NCI-H526 (cell line): ENCODE measurements at places on chromosomes 3 and 15.

DNA sequence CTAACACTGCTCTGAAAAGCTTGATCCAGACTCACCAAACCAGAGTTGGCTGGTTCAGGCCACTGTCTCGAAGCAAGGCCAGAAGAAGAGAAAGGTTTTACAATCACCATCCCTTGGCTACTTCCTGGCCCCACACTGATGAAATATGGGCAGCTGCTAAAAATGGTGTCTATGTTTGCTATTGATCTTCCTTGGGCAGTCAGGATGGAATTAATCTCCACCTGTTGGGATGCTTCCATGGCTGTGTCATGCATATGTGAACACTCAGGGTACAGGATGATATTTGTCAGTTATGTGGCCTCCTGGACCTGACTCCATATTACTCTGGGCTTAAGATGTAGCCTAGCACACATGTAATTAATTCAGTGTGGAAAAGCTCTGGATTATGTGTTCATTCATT, 61.9 kb downstream of the FRMD4B start:
- DNase-seq = no peak

DNA sequence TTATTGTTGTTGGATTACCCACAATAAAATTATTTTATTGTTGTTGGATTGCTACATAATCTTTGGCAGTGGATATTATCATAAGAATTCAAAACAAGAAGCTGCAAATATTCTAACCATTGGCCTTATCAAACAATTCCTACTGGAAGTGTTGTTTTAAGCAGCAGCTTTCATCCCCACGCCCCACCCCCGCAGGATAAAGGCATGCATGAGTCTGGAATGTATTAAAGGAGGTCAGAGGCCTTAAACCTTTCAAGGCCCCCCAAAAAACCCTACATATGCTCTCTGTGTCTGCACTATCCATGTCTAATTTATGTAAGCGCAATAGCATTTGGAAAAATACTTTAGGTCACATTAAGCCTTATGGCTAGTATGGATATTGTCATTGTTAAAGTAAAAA, 23.1 kb downstream of the P3H2 start:
- no peak for DNase-seq

- no peak for DNase-seq
Measured at GRCh38 chr15:39403640-39404117, 177.2 kb upstream of the THBS1 start.

- no peak for DNase-seq
Measured at GRCh38 chr3:181017690-181018089, 28.2 kb upstream of the DNAJC19 start.

DNA sequence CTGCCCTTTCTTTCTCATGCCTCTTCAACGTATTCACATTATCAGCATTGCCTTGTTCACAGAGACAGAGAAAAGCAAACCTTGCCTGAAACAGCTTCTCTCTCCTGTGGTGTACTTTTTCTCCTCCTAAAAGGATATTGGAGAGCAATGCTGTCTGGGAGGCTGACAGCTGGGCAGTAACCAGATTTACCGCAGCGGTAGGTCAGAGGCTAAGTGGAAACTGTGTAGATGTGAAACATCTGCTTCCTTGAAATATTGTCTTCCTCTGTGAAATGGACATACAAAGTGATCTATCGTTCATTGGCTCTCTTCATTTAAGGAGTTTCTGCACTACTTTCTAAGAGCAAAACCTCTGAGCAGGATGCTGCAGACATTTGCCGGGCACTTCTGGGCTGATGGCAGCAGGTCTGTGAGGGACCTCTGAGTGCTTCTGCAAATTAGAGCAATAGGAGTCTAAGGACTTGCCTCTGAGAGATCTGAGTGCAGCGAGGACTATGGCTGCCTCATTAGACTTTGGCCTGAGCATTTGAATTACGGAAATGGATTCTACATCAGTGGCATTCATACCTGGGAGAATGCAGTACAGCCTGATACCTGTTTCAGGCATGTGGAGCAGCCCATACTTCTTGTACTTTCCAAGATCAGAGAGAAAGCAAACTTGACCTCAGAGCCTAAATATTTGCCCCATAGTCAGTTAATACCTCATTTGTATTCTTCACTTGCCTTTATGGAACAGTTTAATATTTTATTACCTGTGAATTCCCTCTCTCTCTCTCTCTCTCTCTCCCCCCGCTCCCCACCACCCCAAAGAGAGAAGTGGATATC, 260.5 kb upstream of the TPRG1 start:
- DNase-seq = no peak

DNA sequence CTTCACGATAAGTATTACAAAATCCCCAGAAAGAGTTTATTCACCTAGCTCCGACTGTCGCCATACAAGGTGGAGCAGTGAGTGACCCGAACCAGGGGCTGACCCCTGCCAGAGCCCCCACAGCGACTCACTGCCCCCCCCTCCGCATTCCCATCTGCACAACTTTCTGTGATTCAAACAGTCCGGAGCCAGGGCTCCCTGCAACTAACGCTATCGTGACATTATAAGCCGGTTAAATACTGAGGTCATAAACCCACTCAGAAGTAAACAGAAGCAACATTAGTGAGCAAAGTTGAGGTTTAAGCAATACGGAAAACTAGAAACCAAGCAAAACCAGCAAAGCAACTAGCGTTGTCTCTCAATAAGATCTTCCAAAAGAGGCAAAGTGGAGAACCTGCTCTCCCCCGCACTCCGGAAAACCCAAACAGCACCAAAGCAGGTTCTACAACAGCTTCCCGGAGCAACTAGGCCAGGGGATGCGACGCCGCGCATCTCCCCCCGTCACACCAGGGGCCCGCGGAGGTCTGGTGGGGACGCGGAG, 642 bp downstream of the SCAP start:
- no peak for DNase-seq

DNA sequence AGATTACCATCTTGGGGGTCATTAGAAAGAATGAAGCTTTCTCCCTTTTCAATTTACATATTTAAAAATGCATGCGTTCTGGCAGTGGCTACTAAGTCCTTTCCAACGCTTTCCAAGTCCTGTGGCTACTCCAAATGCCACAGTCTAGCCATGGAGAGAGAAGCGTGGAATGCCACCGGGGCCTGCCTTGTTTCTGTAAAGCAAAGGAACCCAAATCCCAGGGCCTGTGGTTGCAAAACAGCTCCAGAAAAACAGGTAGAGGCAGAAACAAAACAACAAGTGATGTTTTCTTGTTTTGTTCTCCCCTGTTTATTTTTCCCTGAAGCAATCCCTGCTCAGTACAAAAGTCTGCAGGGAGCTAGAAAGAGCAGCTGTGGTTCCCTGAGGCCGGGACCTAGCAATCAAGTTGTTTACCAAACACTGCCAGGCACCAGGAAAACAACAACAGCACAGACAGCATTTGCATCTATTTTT, 85.5 kb downstream of the FOXP1 start:
- DNase-seq = no peak

DNA sequence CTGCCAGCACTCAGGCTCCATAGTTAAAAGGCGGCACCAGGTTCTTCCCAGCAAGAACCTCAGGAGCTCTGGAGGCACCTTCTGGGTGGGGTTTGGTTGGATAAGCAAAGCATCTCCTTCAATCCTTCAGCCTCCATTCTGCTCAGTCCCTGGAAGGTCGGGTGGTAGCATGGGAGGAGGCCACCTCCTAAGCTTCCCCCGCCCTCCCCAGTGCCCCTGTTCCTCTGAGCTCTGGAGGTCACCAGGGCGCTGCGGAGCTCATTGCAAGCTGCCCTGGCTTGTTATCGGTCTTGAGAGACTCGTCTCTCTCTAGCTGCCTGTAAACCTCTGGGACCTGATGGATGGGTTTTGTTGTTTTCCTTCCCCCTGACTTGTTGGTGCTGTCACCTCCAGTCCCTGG, 124.8 kb downstream of the RPLP1 start:
- DNase-seq = no peak

DNA sequence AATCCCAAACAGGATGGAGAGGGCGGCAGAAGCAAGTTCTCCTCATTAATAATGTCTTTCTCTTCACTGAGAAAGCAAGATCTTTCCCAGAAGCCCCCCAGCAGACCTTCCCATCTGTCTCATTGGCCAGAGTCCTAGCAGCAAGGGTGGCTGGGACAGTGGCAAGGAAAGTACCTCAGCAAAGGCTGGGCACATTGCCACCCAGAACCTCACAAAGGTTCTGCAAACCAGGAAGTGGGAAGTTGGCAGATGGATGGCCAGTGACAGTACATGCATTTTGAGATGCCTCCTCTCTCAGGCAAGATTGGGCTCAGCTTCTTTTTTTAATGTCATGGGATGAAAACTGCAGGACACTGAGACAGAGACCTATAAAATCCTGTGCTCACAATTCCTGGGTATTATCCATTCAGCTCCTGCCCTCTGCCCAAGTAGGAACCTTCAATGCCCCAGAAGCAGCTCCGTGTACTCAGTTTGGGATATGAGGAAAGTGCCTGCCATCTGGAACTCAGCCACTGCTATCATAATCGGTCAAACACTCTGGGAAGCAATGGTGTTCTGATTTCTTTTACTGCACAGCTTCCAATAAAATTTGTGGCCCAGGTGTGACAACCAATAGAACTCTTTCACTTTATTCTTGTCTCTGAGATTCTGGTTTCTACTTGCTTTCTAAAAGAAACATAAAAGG, 25.5 kb downstream of the DPH3 start:
- DNase-seq = no peak

DNA sequence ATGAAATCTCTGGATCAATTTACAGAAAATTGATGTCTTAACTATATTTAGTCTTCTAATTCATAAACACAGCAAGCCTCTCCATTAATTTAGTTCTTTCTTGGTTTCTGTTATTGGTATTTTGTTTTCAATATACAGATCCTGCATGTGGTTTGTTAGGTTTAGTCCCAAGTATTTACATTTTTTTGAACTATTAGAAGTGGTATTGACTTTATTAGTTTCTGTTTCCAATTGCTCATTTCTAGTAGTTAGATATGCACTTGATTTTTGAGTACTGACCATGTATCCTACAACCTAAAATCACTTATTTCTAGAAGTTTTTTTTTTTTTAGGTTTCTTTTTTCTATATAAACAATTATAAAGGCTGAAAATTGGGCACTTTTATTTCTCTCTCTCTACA, 335.9 kb downstream of the CHST2 start:
- no peak for DNase-seq

DNA sequence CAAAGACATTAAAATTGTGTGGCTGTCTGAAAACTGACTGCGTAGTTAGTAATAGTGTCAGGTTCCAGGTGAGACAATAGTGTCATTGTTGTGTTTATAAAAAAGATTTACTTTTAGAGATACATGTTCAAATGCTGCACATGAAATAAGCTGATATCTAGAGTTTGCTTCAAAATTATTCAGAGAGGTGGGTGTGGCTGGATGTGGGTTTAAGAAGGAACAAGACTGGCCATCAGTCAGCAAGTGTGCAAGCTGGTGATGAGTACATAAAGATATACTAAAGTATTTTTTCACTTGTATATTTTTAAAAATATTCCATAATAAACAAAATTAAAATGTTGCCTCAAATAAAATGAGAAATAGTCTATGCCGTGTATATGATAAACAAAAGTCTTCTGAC, 190.6 kb downstream of the ARRDC4 start:
- DNase-seq = peak; percentile 33

- no peak for DNase-seq
Measured at GRCh38 chr15:89192136-89192535, 29.2 kb downstream of the RLBP1 start.

DNA sequence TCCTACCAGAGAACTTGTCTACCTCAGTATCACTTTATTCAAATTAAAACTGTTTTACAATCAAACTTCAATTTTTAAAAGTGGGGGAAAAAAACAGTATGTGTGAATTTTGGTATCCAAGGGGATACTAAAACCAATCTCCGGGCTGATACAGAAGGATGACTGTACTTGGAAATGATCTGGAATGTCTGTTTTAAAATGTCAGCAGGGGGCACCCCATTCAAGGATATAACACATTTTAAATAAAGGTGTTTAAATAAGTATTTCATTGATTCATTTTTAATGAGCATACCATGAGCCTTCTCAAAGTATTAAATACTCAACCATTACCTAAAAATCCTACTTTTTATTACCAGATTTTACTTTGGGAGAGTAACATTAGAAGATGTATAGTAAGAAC, 67.9 kb downstream of the ULK4 start:
- DNase-seq = peak; percentile 56

DNA sequence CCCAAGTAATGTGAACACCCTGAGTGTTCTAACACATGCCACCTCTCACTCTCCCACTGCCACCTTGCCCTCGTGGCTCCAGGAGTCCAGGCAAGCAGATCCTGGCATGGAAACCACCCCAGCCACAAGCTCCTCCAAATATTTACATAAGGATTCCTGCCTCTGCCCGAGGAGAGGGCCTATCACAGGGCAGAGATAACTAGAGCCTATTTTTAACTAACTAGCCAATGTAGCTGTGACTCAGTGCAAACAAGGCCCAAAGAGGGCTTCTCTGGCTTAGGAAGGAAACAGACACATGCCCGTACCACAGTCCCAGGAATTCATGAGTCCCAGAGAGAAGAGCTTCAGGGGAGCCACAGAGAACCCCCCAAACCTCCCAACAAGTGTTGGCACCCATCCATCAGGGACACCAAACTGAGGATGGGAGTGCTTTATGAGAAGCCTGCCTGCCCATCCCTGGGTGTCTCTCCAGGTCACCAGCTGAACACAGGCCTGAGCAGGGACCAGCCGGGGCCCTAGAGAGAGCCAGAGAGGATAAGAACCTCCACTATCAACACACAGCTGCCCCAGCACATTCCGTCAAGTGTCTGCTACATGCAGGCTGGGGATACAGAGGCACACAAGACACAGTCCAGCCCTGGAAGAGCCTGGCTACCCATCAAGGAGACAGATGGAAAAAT, 9.2 kb downstream of the FYCO1 start:
- no peak for DNase-seq

- DNase-seq = peak; percentile 73
Measured at GRCh38 chr15:93036951-93037819, 51.8 kb downstream of the RGMA start.

- DNase-seq = no peak
Measured at GRCh38 chr15:69104050-69104750, 56.2 kb upstream of the GLCE start.

DNA sequence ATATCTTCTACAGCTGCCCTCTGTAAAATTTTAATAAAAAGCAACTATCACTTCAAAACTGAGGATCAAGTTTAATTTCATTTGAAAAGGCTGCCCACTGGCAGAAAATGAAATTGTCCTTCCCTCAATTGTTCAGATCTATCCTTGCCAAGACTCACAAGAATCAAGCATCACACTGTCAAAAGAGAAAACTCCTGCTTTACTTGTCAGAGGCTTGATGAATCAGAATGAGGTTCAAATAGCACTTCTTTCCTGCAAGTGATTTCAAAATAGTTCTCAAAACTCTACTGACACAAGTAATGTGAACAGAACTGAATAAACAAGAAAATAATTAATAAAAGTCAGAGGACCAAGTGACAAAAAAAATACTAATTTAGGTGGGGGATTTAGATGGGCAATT, 70.6 kb downstream of the GOLIM4 start:
- no peak for DNase-seq

DNA sequence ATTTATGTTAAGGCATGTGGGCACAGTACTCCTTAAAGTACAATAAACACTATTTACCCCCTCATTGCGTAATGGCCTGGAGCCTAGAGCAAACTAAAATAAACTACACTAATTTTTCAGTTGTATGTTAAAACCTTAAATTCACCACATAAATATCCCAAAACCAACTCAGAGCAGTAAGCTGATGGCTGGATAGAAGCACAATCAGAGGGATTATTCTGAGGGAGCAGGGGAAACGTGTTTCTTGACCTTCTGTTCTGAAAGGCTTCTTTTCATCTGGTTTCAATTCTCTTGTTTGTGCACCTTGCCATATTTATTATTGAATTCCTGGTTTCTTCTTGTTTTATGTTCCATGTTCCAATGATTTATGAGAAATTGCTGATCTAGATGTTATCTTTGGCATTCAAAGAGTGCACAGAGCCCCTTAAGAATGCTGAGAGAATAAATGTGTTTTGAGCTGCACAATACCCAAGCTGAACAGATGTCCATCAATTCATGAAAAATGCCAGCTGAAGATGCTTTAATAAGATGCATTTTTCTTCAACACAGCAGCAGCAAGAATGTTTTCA, 29.6 kb downstream of the RPL22L1 start:
- DNase-seq = no peak
